ENCODE measurements at places on chromosomes 13 and 19. TPM values are rescaled to one million over a fixed set of nuclear protein-coding genes. Genes with fewer than 3 reads are reported as not detected.

Gene C19orf18
- total RNA-seq: not detected

Gene CAPS
- total RNA-seq: 7.3 TPM

Gene IGFL3
- total RNA-seq: not detected

Gene NLRP12
- 0.19 TPM for total RNA-seq

Gene OR7D2
- total RNA-seq: not detected

Gene NLRP9
- total RNA-seq: not detected

Gene ZNF563
- 4.7 TPM for total RNA-seq

Gene PRODH2
- total RNA-seq: not detected

Gene ZNF607
- 3.7 TPM for total RNA-seq

Gene C5AR1
- 4.6 TPM for total RNA-seq

Data from right atrium auricular region (tissue), 2 donors.